Heart right ventricle (tissue), 16 donors: ENCODE measurements at places on chromosomes 7 and 10. TPM values are rescaled to one million over a fixed set of nuclear protein-coding genes. Genes with fewer than 3 reads are reported as not detected.

- DNase-seq: no peak
Measured at GRCh38 chr7:131026297-131027000, 292.4 kb upstream of the KLF14 start.

GRCh38 chr10:102580230-102580629 lies 64.0 kb upstream of the TRIM8 start:
- DNase-seq: no peak

GLUD1 gene
- total RNA-seq: 123 TPM

LRRC61 gene
- total RNA-seq: 4.9 TPM
